Kidney epithelial cell (primary cell): ENCODE measurements at places on chromosomes 5 and 9. TPM values are rescaled to one million over a fixed set of nuclear protein-coding genes. Genes with fewer than 3 reads are reported as not detected.

GRCh38 chr5:154364771-154365170 is 81.0 kb upstream of the SAP30L start:
- DNase-seq, result no peak

Gene TAL2
- 0.33 TPM in 1 of 2 replicates, not detected in the other for total RNA-seq

DNA sequence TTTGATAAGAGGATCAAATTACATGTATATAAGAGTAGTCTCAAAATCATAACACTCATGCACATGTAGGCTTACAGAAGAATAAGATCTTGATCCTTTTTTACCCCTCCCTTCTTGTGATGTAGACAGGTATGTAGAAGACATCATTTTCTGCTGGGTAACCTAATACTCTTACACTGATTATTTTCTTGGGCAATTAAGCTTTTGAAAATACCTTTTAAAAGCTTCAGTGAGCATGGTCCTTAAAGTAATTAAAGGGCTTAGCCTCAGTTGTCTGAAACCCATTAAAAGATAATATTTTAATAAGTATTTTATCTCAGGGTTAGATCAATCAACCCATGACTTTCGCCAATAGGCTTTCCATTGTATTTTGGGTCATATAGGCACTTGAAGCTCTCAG is 50.6 kb downstream of the ALDH1A1 start:
- no peak for DNase-seq

Gene SLC25A2
- not detected in 2 replicates for total RNA-seq

GRCh38 chr5:148063861-148064260 is at the start of gene SPINK5:
Gene SPINK5, plus strand, starts transcription at chr5:148063980. Its CDS starts 65 bp downstream, at chr5:148064045.
- DNase-seq, result no peak

DNA sequence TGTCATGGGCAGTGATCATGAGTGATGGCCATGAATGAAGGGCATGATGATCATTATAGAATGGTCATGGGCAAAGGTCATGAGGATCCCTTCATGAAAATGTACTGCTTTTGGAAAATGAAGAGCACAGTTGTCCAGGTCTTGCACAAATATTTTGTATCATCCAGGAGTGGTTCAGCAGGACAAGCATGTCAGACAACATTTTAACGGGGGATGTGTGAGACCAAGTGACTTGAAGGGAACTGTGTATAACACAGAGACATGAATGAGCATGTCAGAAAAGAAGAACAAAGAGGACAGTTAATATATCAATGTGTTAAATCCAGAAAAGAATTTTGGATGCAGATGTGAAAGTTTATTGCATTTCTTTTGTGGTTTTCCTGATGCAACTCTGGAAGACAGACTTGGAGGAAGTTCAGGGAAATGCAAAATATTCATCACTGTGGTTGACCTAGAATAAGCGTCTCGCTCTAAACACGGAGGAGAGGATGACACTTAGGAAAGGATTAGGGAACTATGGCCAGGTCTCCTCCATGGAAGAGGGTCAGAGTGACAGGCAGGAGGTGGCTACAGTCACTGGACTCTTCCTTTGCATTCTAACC is 116.1 kb upstream of the IRX4 start:
- DNase-seq, result no peak

DNA sequence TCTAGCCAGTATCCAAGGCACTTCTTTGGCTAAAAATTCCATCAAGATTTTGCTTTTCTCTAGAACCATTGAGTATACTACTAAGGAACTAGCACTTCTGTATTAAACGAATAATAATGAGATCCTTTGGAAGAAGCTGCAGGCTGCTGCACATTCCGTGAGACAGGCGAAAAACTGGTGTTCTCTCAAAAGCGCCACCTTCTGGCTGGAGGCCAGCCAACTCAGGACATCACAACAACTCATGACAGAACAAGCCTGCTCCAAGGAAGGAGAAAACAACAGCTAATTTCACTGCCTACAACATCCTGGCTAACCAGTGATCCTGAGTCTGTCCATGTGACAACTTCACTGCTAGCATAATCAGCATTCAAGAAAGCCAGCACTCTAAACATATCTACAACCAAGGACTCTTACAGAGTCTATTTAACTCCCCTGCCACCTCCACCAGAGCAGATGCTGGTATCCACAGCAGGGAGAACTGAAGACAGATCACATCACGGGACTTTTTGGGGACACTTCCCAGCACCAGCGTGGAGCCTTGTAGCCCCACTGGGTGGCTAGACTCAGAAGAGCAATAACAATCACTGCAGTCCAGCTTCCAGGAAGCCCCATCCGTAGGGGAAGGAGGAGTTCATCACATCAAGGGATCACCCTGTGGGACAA is 150.5 kb downstream of the YTHDC2 start:
- DNase-seq, result no peak

Gene ADAMTS2
- total RNA-seq, result 1.8 and 2.3 TPM in 2 replicates

DNA sequence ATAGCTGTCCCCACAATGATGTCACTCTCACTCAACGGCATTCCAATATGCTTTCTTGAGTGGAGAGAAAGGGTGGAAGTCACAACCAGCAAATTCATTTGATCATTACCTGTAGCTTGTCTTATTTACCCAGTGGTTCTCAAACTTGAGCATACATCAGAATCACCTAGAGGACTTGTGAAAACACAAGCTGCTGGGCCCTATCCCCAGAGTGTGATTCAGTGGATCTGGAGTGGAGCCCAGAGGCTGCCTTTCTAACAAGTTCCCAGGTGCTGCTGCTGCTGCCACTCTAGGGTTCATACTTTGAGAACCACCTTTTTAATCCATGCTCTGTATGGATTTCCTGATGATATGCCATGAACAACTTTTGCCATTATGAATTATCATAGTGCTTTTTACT is 94.7 kb downstream of the KLHL3 start:
- no peak for DNase-seq

DNA sequence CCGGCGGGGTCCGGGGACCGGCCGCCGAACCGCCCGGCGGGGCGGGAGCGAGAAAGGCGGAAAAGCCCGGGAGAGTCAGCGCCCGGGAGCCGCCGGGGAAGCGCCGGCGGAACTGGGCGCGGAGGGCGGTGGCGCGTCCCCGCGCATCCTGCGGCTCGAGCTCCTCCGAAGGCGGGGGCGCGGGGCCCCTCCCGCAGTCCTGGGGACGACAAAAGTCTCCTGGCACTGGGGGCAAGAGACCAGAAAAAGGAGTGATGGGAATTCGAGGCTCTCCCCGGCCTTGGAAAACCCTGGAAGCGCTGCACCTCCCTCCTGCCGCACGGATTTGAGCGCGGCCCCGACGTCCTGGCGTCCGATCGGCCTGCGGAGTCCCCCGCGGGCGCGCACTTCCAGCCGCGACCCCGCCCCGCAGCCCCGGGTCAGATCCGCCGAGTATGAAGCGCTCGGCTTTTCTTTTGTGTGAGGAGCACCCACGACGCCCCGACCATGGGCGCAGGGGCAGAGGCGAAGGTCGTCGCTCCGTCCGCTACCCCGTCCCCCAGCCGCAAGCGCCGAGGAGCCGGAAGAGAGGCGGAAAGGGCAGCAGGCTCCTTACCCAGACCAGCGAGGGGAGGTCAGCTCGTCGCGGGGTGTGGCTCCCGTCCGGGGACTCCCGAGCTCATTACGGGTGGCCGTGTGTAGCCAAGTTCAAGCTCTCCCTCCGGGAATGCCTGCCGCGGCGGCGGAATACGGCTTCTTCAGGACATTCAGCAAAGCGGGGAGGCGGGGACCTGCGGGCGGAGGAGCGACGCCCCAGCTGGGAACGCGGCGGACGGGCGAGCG is at the start of gene EPB41L4A:
Gene EPB41L4A, minus strand, starts transcription at position 114 of the 822 bp plus-strand sequence. CDS start 238 bp downstream, outside the sequence.
- no peak for DNase-seq

Gene ANKRD31
- total RNA-seq, result 0.07 and 0.21 TPM in 2 replicates

GRCh38 chr9:133735415-133735775 is 2.8 kb downstream of the SARDH start:
- no peak for DNase-seq

- DNase-seq, result no peak
Observed at GRCh38 chr5:133032852-133033742, 6.7 kb upstream of the ZCCHC10 start.

- no peak for DNase-seq
Observed at GRCh38 chr9:137048655-137049543, 2.9 kb upstream of the NPDC1 start.

- no peak for DNase-seq
Observed at GRCh38 chr5:107487056-107487542, 183.6 kb downstream of the EFNA5 start.

DNA sequence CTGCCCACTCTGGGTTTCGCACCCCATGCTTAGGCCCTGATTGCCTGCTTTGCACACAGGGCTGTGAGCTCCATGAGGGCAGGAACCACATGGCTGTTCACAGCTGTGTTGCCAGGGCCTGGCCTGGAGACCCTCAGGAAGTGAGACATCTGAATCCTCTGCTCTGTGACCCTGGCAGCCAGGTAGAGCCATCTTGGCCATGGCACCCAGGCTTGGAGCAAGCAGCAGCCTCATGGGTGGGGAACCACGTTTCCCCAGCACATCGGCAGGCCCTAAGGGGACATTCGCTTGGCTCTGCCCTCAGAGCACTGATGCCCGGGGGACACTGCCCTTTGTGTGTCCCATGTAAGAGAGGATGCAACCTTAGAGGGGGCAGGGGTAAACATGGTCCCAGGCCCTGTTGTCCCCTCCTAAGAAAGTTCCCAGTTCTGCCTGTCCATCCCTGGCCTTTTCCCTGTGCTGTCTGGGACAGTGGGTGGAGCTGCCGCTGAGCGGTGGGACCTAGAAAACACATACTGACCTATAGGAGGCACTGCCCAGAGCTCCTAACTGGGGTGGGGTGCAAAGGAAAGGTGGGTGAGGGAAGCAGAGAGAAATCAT is 144.1 kb upstream of the IER5L start:
- no peak for DNase-seq

GRCh38 chr5:157613385-157614245 is 38.0 kb upstream of the ADAM19 start:
- DNase-seq, result no peak

GRCh38 chr5:68303754-68304420 is 88.3 kb downstream of the PIK3R1 start:
- no peak for DNase-seq

Gene TAF11L5
- not detected in 2 replicates for total RNA-seq
